ENCODE measurements at places on chromosomes 6 and 20.

GRCh38 chr6:119960456-119960855 is 610.9 kb upstream of the MAN1A1 start:
- no peak for DNase-seq

DNA sequence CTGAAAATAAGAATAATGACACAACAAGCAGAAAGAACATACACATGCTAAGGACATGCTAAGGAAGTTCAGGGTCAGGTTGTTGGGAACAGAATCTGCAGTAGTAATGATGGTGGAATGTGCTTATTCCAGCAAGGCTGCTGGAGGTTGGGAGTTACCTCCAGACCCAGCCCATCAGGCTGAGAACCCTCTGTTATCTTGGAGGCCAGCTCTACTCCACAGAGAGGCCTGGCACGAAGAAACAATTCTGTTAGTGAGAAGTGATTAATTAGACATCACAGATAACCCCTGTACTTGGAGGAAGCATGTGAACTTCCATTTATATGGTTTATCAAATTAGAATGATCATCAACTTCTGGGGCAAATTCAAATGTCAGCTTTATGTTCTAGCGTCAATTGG is 22.1 kb upstream of the ARHGAP18 start:
- no peak for DNase-seq

DNA sequence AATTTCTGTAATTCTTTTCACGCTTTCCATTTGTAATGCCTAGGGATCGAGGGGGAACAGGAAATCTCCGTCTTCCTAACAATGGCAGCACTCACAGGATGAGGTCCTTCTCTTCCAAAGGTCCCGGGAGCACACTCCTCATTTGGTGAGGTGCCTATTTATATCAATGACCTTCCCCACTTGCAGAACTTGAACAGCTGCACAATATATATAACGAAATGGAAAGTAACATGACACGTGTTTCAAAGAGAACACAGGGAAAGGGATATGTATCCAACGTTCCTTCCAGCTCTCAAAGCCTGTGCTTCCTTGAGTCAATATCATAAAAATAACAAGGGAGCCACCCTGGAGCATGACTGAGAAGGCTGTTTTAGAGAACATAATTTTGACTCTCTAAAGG is 78.6 kb upstream of the RBM24 start:
- DNase-seq, result no peak

- DNase-seq, result no peak
Measured at GRCh38 chr6:65988006-65988405, 281.0 kb upstream of the EYS start.

DNA sequence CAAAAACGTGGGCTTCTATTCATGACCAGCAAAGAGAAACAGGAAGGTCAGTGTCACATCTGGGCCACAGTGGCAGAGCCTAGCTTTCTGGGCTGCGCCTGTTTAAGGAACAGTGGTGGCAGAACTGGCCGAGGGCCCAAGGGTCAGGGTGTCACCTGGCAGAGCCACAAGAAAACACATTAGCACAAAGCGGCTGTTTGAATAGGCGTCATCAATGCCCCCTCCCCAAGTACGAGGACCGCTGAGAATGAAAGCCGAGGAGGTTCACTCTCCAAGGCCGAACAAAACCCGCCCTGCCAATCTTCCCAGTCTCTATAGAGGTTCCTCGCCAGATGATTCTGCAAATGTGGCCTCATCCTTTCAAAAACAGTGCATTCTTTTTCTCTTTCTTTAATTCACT is 125.2 kb upstream of the TRAF3IP2 start:
- DNase-seq, result no peak

DNA sequence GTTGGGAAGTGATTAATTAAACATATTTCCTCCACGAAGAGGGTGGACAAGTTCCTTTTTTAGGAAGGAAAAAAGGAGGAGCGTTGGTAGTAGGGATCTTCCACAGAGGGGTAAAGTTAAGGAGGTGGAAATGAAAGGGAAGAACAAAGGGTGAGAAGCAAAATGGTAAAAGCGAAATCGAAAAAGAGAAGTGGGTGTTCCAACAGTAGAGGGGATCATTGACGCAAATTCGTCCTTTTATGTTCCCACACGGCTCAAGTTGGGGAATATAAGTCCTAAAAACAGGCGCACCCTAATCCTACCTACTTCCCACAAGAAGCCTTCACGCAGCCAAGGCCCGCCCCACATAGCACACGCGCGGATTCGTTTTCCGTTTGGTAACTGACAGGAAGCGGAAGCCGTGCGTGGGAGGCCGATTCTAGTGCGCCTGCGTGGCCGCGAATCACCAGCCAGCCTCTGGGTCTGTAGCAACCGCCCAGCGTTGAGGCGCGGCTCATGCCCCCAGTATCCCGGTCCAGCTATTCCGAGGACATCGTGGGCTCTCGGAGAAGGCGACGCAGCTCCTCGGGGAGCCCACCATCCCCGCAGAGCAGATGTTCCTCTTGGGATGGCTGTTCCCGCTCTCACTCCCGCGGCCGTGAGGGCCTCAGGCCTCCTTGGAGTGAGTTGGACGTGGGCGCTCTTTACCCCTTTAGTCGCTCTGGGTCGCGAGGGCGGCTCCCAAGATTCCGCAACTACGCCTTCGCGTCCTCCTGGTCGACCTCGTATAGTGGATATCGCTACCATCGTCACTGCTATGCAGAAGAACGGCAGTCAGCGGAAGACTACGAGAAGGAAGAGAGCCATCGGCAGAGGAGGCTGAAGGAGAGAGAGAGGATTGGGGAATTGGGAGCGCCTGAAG is at the start of gene NKAPL:
TSS of gene NKAPL (plus strand) at position 421 of the 901 bp plus-strand sequence. CDS start at position 496, 75 bp downstream.
- DNase-seq, result peak; percentile 66

DNA sequence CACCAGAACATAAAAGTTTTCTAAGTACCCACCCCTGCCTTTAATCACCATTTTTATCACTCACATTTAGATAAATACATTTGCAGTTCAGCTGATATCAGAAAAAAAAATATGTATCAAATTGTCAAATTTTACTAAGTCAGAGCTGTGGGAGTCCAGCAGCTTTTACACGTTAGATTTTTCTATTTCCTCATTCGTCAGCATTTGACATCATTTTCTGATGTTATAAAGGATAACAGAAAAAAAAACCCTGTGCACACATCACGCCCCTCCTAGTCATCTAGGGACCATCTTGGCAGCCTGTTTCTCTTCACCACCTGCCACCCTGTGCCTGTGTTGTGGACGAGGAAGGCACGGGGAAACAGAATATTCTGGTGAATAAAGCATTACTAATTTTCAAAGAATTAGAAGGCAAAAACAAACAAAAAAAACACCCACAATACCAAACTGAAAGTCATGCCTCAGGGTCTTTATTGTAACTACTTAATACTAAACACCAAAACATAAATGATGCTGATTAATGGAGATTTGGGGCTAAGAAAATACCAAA is 12.4 kb downstream of the B4GALT5 start:
- no peak for DNase-seq
